ENCODE measurements at places on chromosomes 7 and 10.

- DNase-seq, result no peak
Observed at GRCh38 chr7:150961510-150962289, 16.4 kb downstream of the KCNH2 start.

DNA sequence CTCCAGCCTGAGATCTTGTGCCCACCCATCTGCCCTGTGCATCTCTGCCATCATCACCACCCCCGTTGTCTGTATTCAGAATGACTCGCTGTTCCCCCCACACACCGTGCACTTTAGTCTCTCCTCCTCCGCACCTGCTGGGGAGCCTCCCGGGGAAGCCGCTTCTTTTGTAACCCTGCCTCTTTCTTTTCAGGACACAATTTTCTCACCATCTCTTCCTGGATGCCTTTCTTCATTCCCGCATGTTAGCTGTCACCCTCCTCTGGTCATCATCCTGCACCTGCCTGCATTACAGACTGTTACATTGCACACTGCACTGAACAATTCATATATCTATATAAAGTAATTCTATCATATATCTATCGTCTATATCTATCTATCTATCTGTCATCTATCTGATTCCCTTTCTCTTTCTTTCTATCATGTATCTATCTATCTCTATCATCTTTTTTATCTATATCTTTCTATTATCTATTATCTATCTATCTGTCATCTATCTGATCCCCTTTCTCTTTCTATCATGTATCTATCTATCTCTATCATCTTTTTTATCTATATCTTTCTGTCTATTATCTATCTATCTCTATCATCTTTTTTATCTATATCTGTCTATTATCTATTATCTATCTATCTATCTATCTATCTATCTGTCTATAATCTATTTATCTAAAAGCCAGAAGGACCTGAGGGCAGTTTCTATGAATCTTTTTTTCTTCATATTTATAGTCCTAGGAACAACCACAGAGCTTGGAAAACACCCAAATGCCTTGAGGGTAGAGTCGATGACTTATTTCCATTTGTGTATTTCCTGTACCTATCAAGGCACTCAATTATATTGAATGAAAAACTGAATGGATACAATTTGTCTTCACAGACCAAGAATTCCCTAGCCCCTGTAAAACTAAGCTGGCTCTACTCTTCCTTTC lies 642.5 kb downstream of the ACTR3B start:
- DNase-seq, result no peak

DNA sequence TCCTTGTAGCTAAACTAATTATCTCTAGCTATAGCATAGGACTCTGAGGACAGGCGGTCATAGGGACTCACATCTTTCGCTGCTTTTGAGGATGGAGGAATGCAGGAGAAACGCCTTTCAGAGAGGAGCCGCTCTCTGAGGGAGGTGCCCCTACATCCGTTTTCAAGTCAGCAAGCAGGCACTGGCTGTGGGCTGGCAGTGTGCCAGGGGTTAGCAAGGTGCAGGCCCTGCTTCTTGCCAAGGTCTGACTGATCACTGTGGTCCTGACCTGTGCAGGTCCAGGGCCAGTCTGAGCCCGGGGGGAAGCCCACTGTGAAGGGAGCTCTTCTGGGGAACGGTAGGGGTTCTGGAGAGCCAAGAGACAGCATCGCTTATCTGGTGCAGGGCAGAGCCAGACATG lies 89.4 kb downstream of the SH3PXD2A start:
- DNase-seq, result no peak

DNA sequence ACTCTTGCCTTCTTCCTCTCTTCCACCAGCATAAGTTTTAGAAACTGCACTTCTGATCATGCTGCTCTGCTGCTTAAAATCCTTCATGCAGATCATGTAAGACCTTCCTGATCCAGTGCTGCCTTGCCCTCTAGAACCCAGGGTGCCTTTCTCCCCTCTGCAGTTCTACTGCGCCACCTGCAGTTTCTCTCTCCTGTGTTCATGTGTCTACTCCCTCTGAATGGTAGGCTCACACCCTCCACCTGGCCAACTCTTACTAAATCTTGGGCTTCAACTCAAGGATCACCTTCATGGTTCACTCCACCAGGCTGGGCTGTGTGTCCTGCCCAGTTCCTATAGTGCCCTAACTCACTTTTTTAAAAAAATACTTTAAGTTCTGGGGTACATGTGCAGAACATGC lies 174.6 kb upstream of the ITGB1 start:
- DNase-seq, result no peak
